ENCODE measurements at places on chromosomes 5 and 9.

DNA sequence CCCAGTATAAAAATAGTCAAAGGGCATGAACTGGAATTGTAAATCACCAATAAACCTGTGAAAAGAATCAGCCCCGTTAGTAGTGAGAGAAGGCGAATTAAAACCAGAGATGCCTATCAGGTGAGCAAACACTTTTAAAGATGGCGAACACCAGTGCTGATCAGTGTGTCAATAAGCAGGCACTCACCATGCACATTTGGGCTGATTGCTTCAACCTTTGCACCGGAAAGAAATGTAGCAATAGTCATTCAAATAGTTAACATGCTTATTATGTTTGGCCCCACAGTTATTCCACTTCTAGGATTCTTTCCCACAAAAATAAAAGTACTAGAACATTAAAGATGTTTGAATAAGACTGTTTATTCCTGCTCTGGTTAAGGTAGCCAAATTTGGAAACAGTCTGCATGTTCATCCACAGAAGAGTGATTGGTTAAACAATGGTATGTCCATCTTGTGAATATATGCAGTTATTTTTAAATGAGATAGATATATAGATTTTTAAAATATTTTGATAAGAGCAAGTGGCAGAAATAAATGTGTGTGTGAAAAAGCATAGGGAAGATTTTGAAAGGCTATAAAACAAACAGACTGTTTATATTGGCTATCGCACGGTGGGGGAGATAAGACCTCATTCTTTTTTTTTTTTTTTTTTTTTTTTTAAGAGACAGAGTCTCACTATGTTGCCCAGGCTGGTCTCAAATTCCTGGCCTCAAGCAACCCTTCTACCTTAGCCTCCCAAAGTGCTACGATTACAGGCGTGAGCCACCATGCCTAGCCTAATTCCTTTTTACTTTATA lies 112.2 kb downstream of the PIP5K1B start:
- no peak for DNase-seq
- no peak overlapping the region for H3K4me3 ChIP-seq
- H3K27ac ChIP-seq = no peak overlapping the region
- no peaks in the 10 kb centered on the region for H3K36me3 ChIP-seq
- H3K27me3 ChIP-seq = peaks cover 9% of the 10 kb centered on the region

DNA sequence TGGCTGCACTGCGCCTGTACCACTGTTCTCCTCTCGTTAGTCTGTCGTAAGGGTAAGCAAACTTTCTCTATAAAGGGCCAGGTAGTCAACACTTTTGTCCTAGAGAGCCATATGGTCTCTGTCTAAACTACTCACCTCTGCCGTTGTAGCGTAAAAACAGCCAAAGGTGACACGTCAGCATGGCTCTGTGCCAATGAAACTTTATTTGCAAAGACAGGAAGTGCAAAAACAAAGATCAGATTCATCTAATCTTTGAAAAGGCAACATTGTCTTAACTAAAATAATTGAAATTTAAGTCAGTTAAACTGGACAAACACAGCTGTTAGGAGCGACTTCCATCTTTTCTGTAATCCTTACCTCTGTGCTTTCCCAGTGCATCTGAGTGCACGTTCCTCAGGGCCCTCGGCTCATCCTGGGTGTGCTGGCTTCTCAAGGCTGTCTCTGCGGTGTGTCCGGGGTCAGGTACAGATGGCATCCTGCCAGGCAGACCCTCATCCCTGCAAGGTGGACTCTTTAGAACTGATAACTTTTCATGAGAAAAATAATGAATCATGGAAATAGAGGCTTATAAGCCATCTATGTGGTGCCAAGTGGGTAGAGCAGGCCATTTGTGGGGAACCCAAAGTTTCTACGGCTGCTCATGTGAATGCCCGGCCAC lies 35.2 kb upstream of the IRX4 start:
- H3K36me3 ChIP-seq = no peaks in the 10 kb centered on the region
- no peaks in the 10 kb centered on the region for H3K4me1 ChIP-seq
- H3K27ac ChIP-seq = no peak overlapping the region
- no peak for DNase-seq

DNA sequence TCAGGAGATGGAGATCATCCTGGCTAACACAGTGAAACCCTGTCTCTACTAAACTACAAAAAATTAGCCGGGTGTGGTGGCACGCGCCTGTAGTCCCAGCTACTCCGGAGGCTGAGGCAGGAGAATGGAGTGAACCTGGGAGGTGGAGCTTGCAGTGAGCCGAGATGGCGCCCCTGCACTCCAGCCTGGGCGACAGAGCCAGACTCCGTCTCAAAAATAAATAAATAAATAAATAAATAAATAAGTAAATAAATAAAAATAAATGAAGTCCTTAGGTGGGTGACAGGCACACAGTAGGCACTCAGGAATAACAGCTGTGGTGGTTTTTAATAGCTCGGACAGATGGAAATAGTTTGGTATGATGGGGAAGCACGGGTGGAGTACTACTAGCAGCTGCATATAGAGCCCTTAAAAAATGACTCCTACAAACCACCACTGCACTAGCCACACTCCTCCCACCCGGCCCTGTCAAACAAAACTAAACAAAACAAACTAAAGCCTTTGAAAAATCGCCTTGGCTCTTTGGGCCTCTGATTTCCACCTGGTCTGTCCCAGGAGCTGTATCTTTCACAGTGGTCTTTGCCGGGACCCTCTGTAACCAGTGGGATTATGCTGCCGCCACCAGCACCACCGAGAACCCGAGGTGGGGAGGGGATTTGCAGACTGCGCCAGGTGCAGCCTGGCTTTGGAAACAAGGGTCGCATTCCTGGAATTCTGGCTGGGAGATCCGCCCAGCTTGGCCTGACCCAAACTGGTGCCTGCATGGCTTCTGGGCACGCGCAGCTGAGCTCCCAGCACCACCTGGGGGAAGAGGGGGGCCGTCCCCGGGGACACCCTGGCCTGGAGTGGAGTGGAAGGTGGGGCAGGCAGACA lies 5.1 kb upstream of the WDR5 start:
- H3K36me3 ChIP-seq = no peaks in the 10 kb centered on the region
- H3K27me3 ChIP-seq = no peaks in the 10 kb centered on the region
- no peak overlapping the region for H3K4me3 ChIP-seq
- no peak overlapping the region for H3K27ac ChIP-seq
- peaks cover 17% of the 10 kb centered on the region for H3K4me1 ChIP-seq

- H3K36me3 ChIP-seq = no peaks in the 10 kb centered on the region
- H3K4me1 ChIP-seq = no peaks in the 10 kb centered on the region
- no peak overlapping the region for H3K4me3 ChIP-seq
- H3K27me3 ChIP-seq = peaks cover 6% of the 10 kb centered on the region
These were observed 32.9 kb upstream of the AOPEP start for GRCh38 chr9:94693485-94694204.

- no peaks in the 10 kb centered on the region for H3K4me1 ChIP-seq
- H3K27ac ChIP-seq = no peak overlapping the region
- DNase-seq = no peak
- H3K27me3 ChIP-seq = peaks cover 44% of the 10 kb centered on the region
These were observed 38.0 kb upstream of the OLFM1 start for GRCh38 chr9:135049460-135049859.

DNA sequence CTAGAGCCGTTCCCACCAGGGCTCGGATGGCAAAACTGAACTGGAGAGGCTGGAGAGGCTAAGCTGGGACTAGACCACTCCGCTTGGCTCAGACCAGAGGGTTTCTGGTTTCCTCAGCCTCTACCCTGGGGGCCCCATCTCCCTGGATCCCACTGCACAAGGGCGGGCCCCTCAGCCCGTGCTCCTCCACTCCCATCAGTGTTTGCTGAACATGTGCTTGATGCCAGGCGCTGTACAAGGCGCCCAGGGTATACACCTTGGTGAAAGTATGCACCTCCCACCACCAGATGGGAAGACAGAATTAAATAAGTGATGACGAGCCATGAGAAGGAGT lies 18.0 kb downstream of the GPX3 start:
- peaks cover 42% of the 10 kb centered on the region for H3K36me3 ChIP-seq
- H3K27ac ChIP-seq = no peak overlapping the region
- no peak for DNase-seq
- H3K4me3 ChIP-seq = no peak overlapping the region
- H3K27me3 ChIP-seq = no peaks in the 10 kb centered on the region

DNA sequence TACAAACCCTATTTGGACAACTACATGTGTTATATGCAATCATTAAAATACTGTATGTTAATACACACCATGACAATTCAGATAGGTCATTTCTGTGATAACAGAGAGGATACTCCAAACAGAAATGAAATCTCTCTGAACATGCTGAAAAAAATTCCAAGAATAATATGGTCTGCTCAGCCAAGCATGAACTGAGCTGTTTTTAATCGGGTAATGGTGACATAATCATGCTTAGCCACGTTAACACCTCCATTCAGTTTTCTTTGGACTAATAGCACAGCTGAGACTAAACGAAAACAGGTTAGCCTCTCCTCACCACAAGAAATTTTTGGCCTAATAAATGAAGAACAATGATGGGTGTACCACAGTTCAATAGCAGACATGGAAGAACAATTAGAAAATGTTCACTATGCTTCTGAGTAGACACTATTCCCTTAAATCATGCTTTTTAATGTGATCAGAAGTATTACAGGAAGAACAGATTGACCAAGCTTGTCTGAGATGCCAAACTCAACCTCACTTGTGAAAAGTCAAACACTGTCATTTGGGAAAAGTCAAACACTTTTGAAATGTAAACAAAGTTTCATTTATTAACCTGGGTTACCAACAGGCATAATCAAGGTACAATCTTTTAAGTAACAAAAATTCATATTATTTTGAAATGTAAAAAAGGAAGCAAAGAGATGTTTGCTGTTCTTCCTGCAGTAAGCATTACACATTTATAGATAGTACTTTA lies 19.4 kb downstream of the RAB14 start:
- H3K4me3 ChIP-seq = no peak overlapping the region
- no peak for DNase-seq
- H3K36me3 ChIP-seq = no peaks in the 10 kb centered on the region
- peaks cover 52% of the 10 kb centered on the region for H3K4me1 ChIP-seq
- H3K27ac ChIP-seq = peak overlapping the region; percentile 88
- no peaks in the 10 kb centered on the region for H3K27me3 ChIP-seq

DNA sequence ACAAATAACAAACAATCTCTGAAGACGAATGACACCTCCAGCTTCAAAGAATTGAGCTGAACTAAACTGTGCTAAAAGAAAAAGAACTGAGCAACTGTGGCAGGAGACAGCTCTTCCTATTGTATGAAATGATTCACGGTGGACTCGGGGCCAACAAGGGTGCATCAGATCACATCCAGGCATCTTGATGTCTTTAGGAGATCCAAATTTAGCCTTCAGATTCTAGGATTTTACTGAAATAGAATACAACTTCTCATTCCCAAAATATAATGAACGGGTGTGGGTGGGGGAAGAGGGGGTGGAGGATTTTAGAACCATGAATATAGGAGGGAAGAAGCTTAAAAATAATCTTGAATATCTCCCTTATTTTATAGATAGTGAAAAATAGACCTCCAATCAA lies 631.8 kb downstream of the ELAVL2 start:
- no peaks in the 10 kb centered on the region for H3K27me3 ChIP-seq
- no peak for DNase-seq
- no peaks in the 10 kb centered on the region for H3K36me3 ChIP-seq
- H3K4me3 ChIP-seq = no peak overlapping the region

DNA sequence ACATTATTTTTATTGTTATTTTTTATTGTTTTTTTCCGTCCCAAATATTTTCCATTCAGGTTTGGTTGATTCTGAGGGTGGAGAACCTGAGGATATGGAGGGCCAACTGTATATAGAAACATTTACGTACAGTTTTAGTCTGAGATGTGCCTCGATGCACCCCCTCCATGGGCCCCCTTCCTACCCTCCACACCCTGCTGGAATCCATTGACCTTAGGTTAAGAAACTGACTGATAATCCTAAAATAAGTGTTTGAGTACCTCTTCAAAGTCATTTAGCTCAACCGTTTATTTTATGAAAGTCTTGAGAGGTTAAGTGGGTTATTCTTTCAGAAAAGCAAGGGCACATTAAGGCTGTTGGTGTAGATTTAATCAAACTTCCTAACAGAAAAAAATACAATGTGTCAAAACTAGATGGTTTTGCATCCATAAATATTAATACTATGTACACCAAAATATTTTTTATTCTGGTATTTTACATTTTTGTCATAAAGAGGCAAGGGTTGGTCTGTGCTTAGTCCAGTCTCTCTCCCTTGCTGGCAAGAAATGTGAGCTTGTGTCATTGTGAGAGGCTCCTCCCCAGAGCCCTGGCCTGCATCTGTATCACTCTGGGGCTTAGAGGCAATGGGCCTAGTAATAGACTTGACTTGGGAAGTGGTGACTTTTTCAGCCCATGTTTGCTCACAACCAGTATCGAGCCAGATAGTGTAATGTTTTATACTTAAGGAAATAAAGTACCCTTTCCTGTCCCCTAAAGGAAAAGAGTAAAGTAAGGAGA lies 15.7 kb downstream of the MTRR start:
- H3K27ac ChIP-seq = peak overlapping the region; percentile 25
- H3K4me1 ChIP-seq = peaks cover 11% of the 10 kb centered on the region
- no peak for DNase-seq
- peaks cover 8% of the 10 kb centered on the region for H3K36me3 ChIP-seq
- H3K27me3 ChIP-seq = no peaks in the 10 kb centered on the region
- no peak overlapping the region for H3K4me3 ChIP-seq

- H3K27ac ChIP-seq = no peak overlapping the region
- DNase-seq = no peak
- no peaks in the 10 kb centered on the region for H3K4me1 ChIP-seq
- no peaks in the 10 kb centered on the region for H3K27me3 ChIP-seq
- no peak overlapping the region for H3K4me3 ChIP-seq
These were observed 815.8 kb downstream of the BRINP1 start for GRCh38 chr9:118553465-118553864.

DNA sequence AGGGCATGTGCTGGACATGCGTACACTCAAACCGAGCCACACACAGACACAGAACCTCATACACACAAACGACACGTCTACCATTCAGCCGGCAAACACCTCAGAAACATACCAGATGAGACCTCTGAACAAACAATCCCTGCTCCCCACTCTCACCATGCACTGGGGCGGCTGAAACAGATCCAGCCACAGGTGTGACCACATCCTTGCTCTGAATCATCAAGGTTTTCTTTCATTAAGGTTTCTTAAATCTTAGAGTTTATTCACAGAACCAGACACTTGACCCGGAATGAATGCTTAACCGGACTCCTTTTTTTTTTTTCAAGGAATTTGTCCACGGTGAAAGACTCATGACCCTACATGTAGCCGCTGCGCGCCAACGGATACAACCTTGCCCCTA lies 26.2 kb downstream of the TERT start:
- peak overlapping the region; percentile 26 for H3K27ac ChIP-seq
- peaks cover 12% of the 10 kb centered on the region for H3K4me1 ChIP-seq
- peak; percentile 56 for DNase-seq
- no peak overlapping the region for H3K4me3 ChIP-seq

DNA sequence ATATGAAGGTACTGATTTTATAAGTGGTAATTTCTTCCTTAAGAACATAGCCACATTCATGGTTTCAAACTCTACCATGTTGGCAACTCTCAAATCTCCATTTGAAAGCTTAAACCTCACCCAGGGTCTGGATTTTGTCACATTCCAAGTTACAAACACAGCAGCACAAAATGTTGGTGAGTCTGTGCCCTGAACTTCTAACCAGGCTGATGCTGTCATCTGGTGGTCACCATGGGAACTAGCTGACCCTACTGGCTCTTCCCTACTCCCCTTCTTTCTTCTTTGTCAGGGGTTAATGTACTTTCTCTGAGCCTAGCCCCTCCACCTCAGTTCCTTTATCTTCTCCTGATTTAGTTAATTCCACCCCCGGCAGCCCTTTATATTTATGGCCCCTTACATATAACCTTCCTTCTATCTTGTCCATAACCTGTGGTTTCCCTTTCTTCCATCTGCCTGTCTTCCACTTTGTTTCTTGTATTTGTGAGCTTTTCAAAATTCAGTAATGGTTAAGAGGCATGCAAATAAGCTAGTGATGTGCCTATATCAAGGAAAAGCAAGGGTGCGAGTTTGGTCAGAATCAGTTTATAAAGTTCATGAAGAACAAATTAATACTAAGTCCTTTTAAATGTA lies 35.9 kb downstream of the TGFBR1 start:
- H3K27ac ChIP-seq = peak overlapping the region; percentile 53
- H3K4me3 ChIP-seq = peak overlapping the region; percentile 7
- DNase-seq = peak; percentile 55
- peaks cover 56% of the 10 kb centered on the region for H3K4me1 ChIP-seq
- peaks cover 10% of the 10 kb centered on the region for H3K36me3 ChIP-seq
